GM04503 (cell line): ENCODE measurements at places on chromosomes 1 and 21.

DNA sequence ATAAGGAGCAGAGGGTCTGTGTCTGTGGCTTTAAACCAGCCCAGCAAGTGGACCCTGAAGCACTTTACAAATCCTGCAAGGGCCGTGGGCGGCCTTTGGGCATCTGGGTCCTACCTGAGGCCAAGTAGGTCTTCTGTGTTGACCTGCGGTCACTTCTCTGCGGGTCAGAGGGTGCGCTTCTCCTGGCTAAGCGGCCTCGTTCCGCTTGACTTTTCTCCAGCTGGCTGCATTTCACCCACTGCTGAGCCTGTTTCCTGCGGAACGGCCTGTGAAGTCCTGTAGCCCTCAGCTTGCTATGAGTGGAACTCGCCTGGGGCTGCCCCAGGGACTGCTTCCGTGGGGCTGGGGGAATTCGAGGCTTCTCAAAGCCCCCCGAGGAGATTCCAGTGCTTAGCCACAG is 43.3 kb downstream of the SLC37A1 start:
- no peak for DNase-seq

DNA sequence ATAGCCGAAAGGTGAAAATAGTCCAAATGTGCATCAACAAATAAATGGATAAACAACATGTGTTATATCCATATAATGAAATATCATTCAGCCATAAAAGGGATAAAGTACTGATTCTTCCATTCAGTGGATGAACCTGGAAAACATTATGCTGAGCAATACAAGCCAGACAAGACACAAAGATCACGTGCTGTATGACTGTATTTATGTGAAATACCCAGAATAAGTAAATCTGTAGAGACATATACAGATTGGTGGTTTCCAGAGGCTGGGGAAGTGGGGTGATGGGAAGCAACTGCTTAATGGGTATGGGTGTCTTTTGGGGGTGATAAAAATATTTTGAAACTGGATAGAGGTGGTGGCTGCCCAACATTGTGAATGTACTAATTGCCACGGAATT is 13.3 kb upstream of the GSTM4 start:
- DNase-seq = no peak

DNA sequence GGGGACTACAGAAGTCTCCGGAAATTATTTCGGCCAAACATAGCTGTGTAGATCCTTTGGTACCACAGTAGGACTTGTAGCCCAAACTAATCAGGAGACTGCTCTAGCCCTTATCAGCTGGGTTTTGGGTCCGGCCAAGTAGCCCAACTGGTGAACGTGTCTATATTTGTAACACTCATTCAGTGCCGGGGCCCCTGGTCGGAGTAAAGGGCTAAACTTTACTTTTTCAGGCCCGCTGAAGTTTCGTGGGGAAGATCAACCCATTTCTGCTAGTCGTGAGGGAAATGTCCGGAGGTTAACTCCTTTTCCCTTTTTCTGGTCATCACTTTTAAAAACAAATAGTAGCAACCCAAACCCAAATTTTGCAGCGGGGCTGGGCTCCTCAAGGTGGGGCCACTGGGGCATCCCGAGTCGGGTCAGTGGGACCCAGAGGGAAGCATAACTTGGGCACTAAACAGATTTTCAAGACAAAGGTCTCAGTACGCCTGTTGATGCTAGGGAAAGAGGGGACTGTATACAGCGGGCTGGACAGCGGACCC is 1.7 kb downstream of the LHX9 start:
- DNase-seq = no peak

DNA sequence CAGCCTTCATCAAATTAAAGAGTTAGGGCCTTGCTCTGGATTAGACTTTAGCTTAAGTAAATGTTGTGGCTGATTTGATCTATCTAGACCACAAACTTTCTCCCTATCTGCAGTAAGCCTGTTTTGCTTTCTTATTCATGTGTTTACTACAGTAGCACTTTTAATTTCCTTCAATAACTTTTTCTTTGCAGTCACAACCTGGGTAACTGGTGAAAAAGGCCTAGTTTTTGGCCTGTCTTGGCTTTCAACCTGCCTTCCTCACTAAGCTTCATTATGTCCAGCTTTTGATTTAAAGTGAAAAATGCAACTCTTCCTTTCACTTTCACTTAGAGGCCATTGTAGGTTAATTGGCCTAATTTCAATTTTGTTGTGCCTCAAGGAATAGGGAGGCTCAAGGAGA is 12.5 kb upstream of the LPGAT1 start:
- DNase-seq = no peak

DNA sequence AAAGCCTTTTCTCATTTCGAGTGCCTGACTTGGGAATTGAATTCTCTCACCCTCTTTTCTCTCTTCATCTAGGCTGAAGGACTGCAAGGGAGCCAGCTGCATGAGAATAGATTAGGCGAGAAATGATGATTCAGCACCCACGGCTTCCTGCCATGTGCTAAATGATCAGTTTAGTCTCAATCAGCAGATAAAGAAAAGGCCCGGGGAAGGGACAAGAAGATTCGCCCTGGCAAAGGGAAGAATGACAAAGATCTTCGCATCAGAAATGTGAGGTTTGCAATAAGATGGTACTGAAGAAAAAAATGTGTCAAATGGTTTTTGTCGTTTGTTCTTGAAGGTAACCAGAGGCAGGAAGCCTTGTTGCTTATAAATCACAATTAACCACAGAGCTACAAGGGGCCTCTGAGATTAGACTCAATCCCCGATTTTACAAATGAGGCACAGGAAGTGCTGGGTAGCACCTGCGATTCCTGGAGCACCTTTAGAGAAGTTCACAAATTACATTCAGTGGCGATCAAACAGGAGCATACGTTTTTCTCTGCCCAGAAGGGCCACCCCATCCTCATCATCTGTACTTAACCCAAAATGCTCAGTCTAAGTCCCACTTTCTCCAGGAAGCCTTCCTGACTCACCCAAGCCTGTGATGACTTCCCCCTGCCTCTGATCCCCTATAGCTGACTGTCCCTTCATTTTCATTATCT is 183.4 kb downstream of the ZNF281 start:
- no peak for DNase-seq

DNA sequence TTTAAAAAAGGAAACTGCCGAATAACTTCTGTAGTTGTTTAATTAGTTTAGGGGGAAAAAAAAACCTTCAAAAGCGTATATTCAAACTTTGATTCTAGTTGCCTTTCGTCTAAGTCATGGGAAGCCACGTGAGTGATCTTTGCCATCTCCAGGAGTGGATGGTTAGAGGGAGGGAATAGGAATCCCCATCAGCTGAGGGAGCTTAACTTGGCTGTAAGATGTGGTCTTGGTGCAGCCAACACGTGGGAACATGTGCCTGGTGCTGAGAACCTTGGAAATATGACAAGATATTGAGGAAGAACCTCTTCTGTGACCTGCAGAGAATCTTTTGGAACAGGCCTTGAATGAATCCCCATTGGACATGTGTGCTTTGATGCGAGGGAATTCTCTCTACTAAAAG is 1.7 kb downstream of the BACE2 start:
- DNase-seq = no peak

DNA sequence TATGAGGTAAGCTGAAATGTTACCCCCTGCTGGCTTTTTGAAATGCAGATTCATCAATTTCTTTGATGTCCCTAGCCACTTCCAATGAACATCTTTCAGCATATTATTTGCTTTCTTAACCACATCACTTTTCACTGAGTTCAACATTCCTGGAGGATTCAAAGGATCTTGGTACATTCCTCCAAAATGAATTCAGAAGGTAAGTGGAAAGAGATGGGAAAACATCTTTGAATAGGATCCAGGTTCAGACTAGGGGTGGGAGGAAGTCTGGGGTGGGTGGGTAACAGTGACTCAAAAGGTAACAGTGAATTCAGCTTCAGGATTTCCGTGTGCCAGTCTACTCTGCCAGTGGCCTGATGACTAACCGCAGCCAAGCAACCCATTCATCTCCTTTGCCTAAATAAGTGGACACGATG is 180.7 kb downstream of the ZC3H11B start:
- no peak for DNase-seq

DNA sequence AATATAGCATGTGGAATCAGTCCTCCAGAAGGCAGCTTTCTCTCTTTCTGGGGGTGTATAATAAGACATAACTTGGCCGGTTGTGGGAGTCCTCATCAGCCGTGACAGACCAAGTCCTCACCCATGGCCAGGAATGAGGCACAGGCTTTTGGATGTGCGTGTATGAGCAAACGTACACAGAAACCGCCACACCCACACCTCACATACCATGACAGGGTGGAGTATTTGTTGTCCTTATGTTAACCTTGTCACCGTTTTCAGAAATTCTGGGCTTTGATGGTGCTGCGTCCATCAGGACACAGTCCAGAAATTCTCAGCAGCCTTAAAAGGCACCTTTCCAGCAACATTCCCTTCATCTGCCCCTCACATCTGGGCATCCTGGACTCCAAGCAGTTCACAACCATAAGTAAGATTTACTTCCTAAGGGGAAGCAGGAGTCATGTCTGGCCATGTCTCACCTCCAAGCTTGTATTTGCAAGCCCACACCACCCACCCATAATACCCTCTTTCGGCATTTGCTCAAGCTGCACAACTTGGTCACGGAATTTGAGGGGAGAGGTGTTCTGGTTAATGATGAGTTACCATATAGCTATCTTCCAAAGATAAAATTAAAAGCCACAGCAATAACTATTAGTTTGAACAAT is 12.4 kb downstream of the C1orf116 start:
- DNase-seq = no peak

GRCh38 chr1:183323849-183324683 is 94.1 kb downstream of the NMNAT2 start:
- DNase-seq = no peak

GRCh38 chr1:3052501-3052900 is 16.5 kb upstream of the PRDM16 start:
- no peak for DNase-seq

- DNase-seq = no peak
Observed at GRCh38 chr1:85599681-85600080, 19.1 kb downstream of the CCN1 start.

DNA sequence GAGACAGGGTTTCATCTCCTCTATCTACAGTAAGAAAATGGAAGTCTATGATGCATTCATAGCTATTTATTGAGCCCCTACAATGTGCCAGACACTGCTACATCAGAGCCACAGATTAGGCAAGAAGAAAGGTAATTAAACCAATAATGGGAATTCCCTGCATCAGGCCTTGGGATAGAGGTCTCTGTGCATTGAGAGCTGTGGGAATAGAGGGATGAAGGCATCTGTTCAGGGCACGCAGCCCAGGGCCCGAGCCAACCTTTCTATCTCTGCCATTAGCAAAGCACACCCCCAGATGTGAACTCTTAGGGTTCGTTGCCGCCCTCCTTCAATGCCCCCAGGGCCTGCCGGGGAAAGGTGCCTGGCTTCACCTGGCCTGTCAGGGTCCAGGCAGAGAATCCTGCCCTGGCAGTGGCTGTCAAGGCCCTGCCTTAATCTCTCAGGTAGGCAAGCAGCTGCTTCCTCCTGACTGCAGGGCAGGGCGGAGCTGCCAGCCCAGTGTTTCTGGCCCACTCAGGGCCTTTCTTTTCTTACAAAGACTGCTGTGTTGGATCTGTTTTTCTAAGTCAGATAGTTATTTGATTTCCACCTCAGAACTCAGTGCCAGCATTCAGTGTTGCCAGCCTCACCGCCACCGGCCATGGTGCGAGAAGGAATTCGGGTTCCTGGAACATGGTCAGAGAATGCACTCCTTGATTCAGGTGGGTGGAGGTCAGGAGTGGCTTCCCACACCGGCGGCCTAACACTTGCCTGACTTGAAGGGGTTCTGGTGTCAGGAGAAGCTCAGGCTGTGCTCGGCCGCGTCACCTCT is 76.1 kb downstream of the PGM1 start:
- no peak for DNase-seq

GRCh38 chr1:9901148-9902059 is 8.7 kb downstream of the CTNNBIP1 start:
- no peak for DNase-seq

DNA sequence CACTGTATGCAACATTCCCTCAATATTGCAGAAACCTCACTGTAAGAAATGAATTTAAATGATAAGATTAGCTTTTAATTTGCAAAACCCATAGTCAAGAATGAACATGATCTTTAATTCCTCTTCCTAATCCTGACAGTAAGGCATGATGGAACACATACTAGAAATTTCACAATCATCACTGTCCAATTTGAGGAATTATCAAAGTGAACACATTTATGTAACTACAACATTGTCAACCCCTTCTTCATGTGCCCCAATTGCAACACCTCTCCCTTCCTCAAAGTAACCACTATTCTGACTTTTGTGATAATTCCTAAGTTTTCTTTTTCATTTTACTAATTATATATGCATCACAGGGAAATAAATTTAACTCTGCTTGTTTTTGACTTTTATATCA is 103.1 kb downstream of the LHX8 start:
- DNase-seq = no peak

- DNase-seq = no peak
Observed at GRCh38 chr21:46660505-46660904, 25.0 kb downstream of the PRMT2 start.

- DNase-seq = no peak
Observed at GRCh38 chr1:201025571-201026002, 2.1 kb upstream of the KIF21B start.

DNA sequence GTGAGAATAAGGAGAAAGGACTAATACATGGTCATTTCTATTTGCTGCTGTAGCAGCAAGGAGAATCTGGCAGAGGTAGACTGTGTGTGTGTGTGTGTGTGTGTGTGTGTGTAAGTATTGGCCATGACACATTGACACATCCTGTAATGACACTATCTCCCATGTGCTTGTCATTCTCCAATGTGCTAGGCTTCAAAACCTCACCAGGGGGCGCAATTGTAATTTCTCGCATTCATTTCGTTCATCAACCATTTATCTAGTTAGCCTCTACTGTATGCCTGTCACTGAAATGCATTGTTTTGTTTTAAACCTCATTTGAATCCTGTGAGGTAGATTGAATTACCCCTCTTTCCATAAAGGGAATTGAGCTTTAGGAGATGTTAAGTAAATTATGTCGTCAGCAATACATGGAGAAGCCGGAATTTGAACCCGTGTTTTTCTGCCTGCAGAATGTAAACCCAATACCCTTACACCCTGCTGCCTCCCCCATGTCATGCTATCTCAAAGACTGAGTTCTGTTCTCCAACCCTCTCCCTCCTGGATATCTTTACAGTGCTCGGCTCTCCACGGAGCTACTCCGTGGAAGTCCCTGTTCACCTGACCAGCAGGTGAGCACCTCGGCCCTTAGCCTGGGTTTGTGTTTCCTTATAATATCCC is 100.8 kb downstream of the UCK2 start:
- no peak for DNase-seq

GRCh38 chr1:86285796-86286195 is 110.3 kb downstream of the ODF2L start:
- DNase-seq = no peak

DNA sequence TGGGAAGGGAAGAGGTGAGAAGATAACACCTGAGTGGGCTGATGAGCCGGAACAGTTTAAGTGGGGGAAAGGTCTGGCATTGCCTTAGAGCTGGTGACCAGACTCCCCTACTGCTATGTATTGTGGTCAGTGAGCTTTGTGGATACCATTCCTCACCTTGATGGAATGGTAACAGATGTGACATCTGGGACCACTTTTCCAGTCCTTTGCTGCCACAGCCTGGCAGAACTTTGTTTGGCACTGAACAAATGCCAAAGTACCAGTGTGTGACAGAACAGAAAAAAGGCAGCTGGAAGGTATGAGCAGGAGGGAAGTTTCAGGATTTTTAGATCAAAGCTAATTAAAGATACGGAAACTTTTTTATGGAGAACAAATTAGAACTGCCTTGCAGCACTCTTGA is 6.2 kb downstream of the MED8 start:
- no peak for DNase-seq
